Inflammatory macrophage (primary cell): ENCODE measurements at places on chromosomes 4 and X.

- DNase-seq, result no peak
Observed at GRCh38 chr4:166816890-166817289, 417.4 kb downstream of the SPOCK3 start.

DNA sequence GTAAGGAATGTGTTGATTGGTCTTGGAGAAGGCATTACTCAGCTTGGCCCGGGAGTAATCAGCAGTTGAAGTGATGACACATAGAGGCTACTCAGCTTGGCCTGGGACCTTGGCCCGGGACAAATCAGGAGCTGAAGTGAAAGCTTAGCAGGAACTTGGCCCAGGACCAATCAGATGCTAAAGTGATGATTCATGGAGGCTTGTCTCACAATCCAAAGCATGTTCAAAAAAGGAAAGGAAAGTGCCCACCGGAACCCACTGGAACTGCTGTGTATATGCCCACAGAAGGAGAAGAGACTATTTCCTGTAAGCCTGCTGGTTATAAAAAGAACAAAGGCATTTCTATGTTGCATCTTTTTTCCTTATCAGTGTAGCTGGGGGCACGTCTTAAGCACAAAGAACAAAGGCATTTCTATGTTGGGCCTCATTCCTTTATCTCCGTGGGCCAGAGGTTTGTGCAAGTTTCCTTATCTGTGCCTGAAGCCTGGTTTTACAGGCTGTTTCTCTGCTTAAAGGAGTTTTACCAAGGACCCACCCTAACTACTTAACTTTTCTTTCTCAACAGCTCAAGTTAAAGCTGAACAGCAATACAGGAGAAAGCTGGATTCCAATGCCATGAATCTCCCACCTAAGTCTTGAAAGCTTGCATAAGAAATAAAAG, 1176.7 kb downstream of the NLGN4X start:
- DNase-seq, result peak; percentile 48

- DNase-seq, result no peak
Observed at GRCh38 chrX:102154900-102155805, 624 bp downstream of the BEX5 start.

DNA sequence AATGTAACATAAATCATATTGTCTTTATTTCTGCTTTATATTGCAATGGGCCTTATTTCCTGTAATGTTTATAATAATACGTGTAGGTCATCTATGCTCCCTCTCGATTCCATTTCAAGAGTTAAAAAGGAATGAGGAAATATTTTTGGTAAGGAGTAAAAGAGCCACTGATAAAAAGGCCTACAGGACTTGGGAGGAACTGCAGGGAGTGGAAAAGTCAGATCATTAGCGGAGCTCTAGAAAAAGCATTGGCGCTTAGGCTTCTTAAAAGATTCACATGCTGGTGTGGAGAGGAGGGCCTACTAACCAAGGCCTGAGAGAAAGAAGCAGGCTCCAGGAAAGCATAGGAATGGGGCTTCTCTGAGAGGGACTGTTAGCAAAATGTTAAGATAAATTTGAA, 82.9 kb upstream of the PNPLA4 start:
- no peak for DNase-seq

DNA sequence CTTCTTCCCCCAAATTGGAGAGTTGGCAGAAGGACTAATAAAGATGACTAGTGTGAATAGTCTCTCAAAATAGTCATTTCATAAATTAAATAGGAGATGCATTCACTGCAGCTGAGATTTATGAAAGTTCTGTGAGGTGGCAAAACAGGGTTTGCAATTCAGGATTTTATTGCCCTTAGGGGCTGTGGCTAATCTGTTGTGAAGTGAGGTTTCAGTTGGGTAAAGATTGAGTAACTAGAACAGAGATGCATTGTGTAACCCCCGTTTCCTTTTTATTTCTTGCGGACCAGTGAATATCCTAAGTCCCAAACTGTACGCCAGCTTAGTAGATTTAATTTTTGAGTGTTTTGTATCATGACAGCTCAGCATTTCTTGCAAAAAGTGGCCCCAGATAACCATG, 16.2 kb upstream of the SCRG1 start:
- DNase-seq, result peak; percentile 75

DNA sequence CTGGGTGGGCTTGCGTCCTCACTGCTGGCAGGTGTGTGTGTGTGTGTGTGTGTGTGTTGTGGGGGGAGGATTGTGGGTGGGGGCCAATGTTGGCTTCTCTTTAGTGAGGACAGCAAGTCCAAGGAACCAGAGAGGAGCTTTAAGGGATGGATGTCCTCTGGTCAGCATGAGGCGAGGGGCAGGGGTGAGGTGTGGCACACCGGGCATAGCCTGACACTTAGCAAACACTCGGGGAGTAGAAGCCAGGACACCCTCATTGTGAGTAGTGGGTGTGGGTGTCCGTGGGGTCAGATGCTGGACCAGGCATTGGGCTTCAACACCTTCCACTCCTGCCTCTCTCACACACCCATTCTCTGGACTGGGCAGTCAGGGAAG, 2.8 kb downstream of the SORCS2 start:
- DNase-seq, result no peak

DNA sequence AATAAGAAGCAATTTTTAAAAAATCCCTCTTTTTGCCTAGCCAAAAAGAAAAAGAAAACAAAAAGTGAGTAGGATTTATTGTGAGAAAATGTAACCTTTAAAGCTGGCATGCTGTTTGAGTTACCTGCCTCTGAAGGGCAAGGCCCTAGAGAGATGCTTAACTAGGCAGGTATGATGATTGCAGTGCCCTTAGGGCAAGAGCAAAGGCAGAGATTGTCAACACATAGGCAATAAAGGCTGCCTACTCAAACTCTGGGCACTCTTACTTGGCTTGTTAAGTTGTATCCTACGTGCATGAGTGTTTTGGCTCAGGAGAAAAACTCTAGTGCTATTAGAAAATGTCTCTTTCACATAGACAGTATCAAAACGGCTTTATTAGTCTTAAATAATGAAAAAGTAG, 306.0 kb downstream of the RPA4 start:
- DNase-seq, result no peak

- DNase-seq, result no peak
Observed at GRCh38 chr4:177092807-177093206, 216.9 kb upstream of the NEIL3 start.

- DNase-seq, result no peak
Observed at GRCh38 chr4:661881-662761, 12.0 kb downstream of the ATP5ME start.

DNA sequence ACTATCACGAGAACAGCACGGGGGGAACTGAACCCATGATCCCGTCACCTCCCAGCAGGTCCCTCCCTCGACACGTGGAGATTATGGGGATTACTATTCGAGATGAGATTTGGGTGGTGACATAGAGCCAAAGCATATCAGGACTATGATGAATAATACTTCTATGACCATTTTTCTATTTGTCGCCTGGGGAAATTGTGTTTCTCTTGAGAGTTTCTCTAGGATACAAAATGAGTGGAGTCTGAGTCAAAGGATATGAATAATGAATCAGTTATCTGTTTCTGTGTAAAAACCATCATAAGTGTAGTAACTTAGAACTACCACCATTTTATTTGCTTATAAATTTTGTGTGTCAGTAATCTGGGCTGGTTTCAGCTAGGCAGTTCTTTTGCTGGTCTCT, 533.0 kb upstream of the ARX start:
- DNase-seq, result no peak

DNA sequence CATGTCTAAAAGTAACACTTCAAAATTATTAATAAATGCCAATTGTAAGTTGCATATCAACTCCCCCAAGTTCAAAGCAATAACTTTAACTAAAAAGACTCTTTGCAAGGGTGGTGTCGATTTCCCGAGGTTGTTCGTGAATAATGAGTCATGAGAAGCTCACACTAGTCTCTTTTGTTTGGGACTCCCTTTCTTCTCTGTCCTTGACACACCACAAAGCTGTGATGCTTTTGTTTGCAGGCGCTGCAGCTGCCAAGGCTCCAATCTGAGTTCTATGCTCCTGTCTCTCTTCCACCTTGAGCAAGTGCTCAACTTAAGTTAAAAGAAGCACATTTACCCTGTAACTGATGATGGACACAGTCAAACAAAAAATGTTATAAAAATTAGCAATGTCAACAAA, 65.9 kb downstream of the FAT1 start:
- no peak for DNase-seq

DNA sequence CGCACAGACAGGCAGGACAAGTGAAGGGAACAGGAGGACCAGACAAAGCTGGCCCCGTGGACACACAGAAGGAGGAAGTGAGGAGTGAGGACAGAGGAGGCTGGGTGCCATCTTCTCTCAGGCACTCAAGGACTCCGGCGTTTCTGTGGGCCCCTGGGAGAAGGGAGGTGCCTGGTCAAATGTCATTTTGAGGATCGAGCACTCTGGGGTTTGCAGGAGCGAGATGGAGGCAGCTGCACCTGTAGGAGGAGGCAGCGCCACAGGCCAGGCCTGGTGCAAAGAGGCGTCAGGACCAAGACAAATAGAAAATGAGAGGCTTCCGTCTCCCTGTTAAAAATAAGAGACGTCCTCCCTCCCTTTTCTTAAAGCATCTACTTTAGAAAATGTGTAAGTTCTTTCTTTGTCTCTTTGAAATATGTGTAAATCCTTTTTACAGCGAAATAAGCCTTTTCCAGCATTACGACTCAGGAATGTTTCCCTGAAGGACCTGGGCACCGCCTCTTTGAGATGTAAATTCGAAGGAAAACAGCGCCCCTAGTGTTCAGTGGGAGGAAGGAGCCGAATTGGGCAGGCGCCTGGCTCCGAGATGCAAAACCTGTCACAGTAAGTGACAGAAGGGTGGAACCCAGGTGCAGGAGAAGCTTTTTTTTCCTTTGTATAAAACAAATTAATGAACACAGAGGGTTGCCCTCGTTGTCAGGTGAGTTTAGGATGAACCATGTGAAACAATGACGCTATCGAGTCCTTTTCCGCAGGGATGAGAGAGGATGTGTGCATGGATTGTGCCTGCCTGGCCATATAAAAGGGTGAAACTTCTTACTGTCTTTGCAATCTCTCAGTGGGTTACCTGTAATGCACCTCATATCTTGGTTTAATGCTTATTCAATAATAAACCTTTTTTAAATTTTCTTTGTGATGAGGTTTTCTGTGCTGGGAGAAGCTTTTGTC, 1.4 kb upstream of the C4orf50 start:
- peak; percentile 26 for DNase-seq

DNA sequence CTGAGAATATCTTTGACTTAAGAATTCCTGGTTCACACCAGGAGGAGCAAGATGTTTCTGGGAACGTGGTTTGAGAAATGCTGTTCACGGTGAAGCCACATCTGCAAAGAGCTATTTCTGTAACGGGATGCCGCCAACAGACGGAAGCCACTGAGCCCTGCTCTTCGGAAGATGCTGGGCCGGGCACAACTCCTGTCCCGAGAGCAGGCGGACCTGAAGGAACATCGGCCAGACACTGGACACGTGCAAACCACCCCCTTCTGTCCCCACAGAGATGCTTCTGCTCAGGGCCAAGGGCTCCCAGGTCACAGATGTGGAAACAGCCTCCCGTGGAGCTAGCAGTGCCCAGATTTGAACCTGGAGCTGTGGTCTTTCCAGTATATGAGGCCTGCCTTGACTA, 24.3 kb downstream of the HMX1 start:
- DNase-seq, result no peak

GRCh38 chr4:79198951-79199587, 126.8 kb downstream of the NAA11 start:
- no peak for DNase-seq

DNA sequence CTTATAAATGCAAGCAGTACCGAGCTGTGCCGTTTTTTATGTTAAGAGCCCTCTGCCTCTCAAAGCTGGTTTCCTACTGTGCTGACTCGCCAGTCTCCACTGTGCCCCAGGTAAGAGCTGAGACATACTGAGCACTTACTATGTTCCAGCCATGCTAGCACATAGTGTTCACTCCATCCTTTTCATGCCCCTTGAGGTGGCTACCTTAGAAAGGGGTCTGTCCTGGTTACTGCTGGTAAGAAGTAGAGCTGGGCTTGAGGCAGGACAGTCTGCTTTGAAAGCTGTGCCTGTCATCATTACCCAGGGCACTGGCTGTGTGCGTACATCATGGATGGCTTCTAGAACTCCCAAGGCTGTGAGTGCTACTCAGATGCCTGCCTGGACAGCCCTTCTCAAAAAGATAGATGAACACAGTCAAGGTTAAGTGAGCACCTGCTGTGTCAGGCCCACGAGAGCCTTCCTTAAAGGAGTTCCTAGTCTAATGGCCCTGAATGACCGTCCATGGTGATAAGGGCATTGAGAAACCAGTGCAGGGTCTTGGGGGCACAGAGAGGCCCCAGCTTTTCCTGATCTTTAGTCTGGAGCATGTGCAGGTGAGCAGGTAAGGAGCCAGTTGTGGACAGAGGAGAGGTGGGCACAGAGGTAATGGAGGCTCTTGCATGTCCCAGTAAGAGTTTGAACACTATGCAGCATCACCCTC, 1.6 kb downstream of the STK32B start:
- DNase-seq, result no peak

- DNase-seq, result no peak
Observed at GRCh38 chr4:156723951-156724668, 247.5 kb downstream of the PDGFC start.

DNA sequence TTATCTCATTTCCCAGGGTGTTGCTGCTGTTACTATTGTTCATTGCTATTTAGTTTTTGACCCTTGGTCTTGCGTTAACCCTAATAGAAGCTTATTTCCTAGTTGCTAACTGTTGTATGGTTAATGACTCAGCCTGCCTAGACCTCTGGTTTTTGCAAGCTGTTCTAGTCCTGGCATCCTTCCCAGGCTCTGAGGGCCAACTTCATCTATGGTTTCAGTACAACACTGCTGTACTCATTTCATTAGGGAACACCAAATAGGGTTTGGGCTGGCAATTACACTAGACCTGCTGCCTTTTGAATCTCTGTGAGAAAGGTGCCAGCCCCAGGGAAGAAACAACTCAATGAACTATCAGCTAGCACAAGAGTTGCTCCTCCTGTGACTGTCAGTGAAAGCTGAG, 59.6 kb downstream of the DCX start:
- DNase-seq, result no peak

- DNase-seq, result no peak
Observed at GRCh38 chr4:158353541-158354304, 143.4 kb downstream of the TMEM144 start.

DNA sequence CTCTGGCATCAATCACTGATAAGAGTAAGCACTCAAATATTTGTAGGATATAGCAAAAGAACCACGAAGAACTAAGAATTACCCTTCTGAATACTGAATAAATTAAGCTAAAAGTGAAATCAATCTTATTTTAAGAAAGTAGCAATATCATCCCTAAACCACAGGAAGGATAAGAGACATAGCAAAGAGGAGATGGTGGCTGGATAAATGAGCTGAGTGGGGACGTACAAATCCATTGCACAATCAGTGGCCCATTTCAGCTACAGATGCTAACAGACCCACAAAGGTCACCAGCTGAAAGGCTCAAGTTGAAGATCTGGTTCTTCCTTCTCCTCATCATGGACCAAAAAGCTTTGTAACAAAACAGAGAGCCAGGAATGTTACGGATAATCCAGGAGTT, 77.1 kb downstream of the SLC9A7 start:
- no peak for DNase-seq

- DNase-seq, result no peak
Observed at GRCh38 chr4:57156242-57156990, 46.2 kb upstream of the IGFBP7 start.

GRCh38 chrX:39850630-39851152, 247.1 kb downstream of the BCOR start:
- DNase-seq, result peak; percentile 6

GRCh38 chr4:47235721-47236120, 204.4 kb downstream of the GABRB1 start:
- DNase-seq, result no peak

- no peak for DNase-seq
Observed at GRCh38 chrX:129641941-129642340, 12.8 kb downstream of the APLN start.

GRCh38 chr4:41129936-41130440, 84.4 kb downstream of the APBB2 start:
- DNase-seq, result no peak
